ENCODE measurements at places on chromosomes 5 and 9. TPM values are rescaled to one million over a fixed set of nuclear protein-coding genes. Genes with fewer than 3 reads are reported as not detected.

Gene CDH12
- not detected for total RNA-seq

Gene PDGFRB
- total RNA-seq: 0.34 TPM

DNA sequence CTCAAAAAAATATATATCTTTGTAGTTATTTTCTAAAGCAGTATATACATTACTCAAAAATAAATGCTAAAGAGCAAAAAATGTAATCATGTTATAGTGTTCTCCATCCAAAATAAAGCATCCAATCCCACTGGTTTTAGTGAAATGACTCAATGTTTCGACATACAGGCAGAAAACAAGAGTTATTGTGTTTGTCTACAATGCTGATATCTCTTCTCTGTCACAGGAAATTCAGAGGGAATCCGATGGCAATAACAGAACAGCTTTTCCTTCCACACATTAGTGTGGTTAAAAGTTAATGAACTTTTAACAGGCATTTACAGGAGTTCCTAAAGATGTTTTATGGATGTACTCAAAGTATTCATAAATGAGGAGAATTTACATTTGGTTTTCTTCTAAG lies 12.0 kb downstream of the TTC33 start:
- H3K36me3 ChIP-seq: peaks cover 27% of the 10 kb centered on the region
- no peak overlapping the region for H3K27ac ChIP-seq
- no peak for DNase-seq
- H3K4me3 ChIP-seq: no peak overlapping the region

GRCh38 chr5:7208938-7209337 lies 187.0 kb upstream of the ADCY2 start:
- no peaks in the 10 kb centered on the region for H3K4me1 ChIP-seq
- DNase-seq: no peak
- no peaks in the 10 kb centered on the region for H3K27me3 ChIP-seq
- no peak overlapping the region for H3K4me3 ChIP-seq
- H3K27ac ChIP-seq: no peak overlapping the region
- no peaks in the 10 kb centered on the region for H3K36me3 ChIP-seq

DNA sequence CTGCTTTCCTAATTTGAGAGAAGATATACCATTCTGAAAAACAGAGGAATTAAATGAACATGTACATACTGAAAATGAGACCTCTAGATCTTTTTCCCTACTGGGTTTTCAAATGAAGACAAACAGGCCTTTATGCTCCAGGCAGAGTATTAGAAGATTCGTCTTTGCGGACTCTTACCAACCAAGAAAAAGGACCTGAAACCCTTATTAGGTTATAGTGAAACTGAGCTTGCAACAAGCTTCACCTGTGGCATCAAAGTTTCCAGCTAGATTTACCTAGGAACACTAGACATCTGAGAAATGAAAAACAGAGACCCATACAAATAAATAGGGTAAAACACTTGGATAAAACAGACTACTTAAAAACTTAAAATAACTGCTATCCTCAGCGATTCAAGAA lies 46.3 kb downstream of the SMIM15 start:
- H3K36me3 ChIP-seq: peaks cover 10% of the 10 kb centered on the region
- H3K27me3 ChIP-seq: no peaks in the 10 kb centered on the region
- DNase-seq: no peak
- H3K4me3 ChIP-seq: no peak overlapping the region

GRCh38 chr9:135087489-135087792 lies at the start of gene OLFM1:
TSS of gene OLFM1 (plus strand) at chr9:135087668. CDS start at chr9:135087990, 322 bp downstream.
- peak; percentile 39 for DNase-seq
- H3K4me1 ChIP-seq: peaks cover 5% of the 10 kb centered on the region
- H3K36me3 ChIP-seq: no peaks in the 10 kb centered on the region
- no peak within 1 kb of the TSS for H3K4me3 ChIP-seq
- peaks cover 39% of the 10 kb centered on the region for H3K27me3 ChIP-seq

GRCh38 chr9:96519787-96520186 lies 69.8 kb downstream of the HABP4 start:
- peak overlapping the region; percentile 45 for H3K27ac ChIP-seq
- peaks cover 17% of the 10 kb centered on the region for H3K4me1 ChIP-seq
- no peak for DNase-seq
- no peaks in the 10 kb centered on the region for H3K36me3 ChIP-seq
- H3K27me3 ChIP-seq: no peaks in the 10 kb centered on the region
- no peak overlapping the region for H3K4me3 ChIP-seq

DNA sequence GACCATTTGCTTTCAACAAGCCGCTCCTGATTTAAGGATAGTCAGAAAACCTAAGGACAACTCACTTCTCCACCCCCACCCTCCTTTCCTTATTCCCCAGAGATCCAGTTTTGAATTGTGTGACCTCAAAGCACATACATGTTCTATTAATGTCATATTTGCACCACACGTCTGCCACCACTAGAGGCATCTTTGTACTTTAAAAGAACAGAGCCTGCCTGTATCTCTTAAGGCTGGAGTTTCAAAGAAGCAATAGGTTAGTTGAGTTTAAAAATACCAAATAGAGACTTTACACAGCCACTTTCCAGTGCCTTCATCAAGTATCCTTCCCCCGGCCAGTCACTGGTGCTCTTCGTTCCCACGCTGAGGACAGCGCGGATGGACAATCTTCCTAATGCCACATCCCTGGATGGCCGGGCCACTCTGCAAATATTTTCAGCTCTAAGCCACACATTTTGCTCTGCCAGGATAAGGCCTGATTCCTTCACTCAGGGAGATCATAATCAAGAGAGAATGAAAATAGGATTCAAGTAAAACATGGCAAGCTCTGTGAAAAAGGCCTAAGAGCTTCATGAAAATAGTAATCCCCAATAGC lies 146.3 kb downstream of the SNCAIP start:
- DNase-seq: no peak
- no peak overlapping the region for H3K27ac ChIP-seq
- H3K36me3 ChIP-seq: no peaks in the 10 kb centered on the region
- H3K4me3 ChIP-seq: no peak overlapping the region

DNA sequence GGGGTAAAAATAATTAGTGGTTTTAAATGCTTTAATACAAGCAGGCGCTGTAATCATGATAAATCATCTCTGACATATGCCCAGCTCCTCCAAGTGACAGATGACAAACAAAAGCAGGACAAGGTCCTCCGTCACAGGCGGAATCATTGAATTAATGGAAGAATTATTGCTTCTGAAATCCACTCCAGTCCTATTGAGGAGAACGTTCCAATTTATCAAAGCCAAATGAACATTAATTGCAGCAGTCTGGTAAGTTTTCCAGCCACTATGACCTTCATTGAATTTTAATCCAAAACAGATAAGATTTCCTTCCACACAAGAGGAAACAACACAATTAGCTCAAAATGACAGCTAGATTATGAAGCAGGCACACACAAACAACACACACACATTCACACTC lies 136.8 kb downstream of the ASTN2 start:
- no peak overlapping the region for H3K4me3 ChIP-seq
- no peak overlapping the region for H3K27ac ChIP-seq
- DNase-seq: no peak
- H3K27me3 ChIP-seq: no peaks in the 10 kb centered on the region
- no peaks in the 10 kb centered on the region for H3K36me3 ChIP-seq
- no peaks in the 10 kb centered on the region for H3K4me1 ChIP-seq

GRCh38 chr9:125547368-125547767 lies 159.6 kb downstream of the MAPKAP1 start:
- no peaks in the 10 kb centered on the region for H3K36me3 ChIP-seq
- H3K4me1 ChIP-seq: no peaks in the 10 kb centered on the region
- no peak overlapping the region for H3K27ac ChIP-seq
- no peak overlapping the region for H3K4me3 ChIP-seq

DNA sequence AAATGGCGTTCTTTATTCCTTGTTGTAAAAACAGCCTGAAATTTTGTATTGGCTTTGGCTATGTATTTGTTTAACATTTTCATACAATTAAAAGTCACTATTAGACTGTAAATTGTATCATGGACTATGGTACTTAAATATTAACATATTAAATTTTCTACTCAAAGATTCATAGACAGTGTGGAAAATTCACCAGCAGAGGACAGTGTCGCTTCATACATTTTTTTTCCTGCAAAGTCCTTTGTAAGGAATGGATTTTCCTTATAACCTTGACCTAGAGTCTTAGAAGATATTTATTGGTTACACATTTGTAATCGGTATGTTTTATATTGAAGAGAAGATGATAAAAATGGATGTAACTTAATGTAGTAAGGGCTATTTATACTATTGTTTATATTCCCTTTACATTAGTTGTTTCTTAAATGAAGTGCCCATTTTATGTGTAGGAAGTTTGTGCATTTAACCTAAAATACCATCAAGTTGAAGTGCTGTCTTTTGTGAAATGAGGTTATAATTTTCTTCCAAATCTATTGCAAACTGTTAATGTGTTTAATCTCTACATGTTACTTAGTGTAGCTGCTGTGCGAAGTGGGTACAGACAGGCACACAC lies 150.1 kb downstream of the KDM4C start:
- H3K4me3 ChIP-seq: no peak overlapping the region
- no peak overlapping the region for H3K27ac ChIP-seq
- peaks cover 4% of the 10 kb centered on the region for H3K4me1 ChIP-seq
- H3K36me3 ChIP-seq: no peaks in the 10 kb centered on the region

- no peak for DNase-seq
- H3K4me3 ChIP-seq: no peak overlapping the region
- H3K27me3 ChIP-seq: peaks cover 18% of the 10 kb centered on the region
- H3K4me1 ChIP-seq: no peaks in the 10 kb centered on the region
- H3K36me3 ChIP-seq: no peaks in the 10 kb centered on the region
- no peak overlapping the region for H3K27ac ChIP-seq
Observed at GRCh38 chr9:38694676-38695075, 25.3 kb downstream of the FAM240B start.

DNA sequence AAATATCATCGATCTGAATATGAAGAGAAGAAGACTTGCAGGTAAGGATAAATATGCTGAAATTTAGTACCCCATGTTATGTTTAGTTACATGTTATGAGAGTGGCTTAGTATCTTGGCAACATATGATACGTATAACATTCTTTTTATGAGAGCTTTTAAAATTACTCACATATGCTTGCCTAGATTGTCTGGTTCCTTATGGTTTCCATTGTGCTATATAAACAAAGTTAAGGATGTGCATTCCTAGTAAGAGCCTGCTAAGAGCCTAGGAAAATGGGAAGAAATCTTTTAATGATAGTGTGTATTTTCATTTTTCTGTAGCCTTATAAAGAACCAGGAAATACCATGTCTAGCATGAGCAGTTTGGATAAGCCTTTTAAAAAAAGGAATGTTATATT lies 112.0 kb upstream of the KCNN2 start:
- no peak overlapping the region for H3K4me3 ChIP-seq
- no peak overlapping the region for H3K27ac ChIP-seq
- no peak for DNase-seq
- H3K27me3 ChIP-seq: no peaks in the 10 kb centered on the region

DNA sequence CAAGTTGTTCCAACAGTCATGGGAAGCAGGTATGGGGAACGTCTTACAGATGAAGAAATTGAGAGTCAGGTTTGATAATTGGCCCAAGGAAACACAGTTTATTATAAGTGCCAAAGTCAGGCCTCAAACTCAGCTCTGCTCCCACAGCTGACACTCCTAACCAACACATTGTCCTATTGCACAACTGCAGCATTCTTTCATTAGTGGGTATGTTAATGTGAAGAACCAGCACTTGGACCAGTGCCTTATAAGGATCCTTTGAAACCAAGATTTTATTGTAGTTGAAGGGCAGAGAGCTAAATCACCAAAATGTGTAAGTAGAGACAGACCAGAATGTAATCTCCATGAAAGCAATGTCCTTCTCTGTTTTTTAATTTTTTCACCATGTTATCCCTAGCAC lies 56.1 kb downstream of the GRIA1 start:
- H3K27ac ChIP-seq: no peak overlapping the region
- H3K27me3 ChIP-seq: no peaks in the 10 kb centered on the region
- no peaks in the 10 kb centered on the region for H3K4me1 ChIP-seq
- no peaks in the 10 kb centered on the region for H3K36me3 ChIP-seq
- DNase-seq: no peak

GRCh38 chr9:1938675-1939170 lies 76.4 kb upstream of the SMARCA2 start:
- H3K4me3 ChIP-seq: no peak overlapping the region
- peaks cover 21% of the 10 kb centered on the region for H3K27me3 ChIP-seq
- no peak for DNase-seq
- H3K27ac ChIP-seq: no peak overlapping the region
- peaks cover 11% of the 10 kb centered on the region for H3K4me1 ChIP-seq
- H3K36me3 ChIP-seq: no peaks in the 10 kb centered on the region

DNA sequence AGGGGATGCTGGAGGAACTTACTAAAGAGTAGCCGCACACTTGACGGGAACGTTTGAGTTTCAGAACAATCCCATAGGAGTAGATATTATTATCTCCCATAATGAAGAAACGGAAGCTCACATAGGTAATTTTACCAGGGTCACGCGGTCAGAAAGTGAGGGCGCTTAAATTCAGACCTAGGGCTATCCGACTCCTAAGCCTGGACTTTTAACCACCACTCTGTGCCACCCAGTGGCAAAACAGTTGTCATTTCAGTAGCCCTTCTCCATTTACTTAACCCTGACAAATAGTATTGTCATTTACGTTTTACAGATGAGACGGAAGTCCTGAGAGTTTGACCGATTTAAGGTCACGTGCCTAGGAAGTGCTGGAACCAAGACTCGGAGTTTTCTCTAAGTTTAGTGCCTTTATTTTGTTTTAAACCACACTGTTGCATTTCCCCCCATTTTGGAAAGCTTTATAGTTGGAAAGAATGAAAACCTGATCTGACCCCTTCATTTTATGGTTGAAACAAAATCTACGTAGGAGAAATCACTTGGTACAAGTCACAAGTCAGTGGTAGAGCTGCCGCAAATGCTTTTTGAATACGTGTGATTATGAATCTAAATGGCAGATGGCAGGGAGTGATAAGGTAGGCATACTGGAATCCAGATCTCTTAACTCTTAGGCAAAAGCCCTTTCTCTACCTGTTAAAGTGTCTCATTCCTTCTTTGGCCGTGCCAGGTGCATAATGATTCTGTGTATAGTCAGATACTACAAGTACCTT lies 650 bp downstream of the MRRF start:
- no peaks in the 10 kb centered on the region for H3K27me3 ChIP-seq
- H3K36me3 ChIP-seq: no peaks in the 10 kb centered on the region
- DNase-seq: peak; percentile 30
- peaks cover 48% of the 10 kb centered on the region for H3K4me1 ChIP-seq

- peaks cover 8% of the 10 kb centered on the region for H3K4me1 ChIP-seq
- DNase-seq: no peak
- H3K27me3 ChIP-seq: peaks cover 7% of the 10 kb centered on the region
Observed at GRCh38 chr5:144143625-144144024, 26.8 kb downstream of the YIPF5 start.

DNA sequence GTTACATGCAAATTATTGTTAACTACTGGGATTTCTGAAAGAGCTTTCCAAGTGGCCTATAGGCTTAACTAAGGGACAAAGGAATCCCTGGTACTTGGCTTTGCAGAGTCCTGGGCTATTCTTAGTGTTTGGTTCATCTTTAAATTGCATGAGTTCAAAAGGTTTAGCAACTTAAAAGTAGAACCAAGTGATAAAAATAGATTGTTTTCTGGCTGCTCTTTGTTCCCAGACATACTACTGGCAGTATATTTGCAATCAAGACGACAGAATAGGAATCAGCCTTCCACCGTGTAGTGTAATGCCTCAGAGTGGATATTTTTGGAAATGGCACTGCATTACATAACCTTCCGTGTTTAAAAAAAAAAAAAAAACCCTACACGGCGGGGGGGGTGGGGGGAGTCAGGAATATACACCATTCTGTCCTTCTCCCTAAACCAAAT lies 1.0 kb downstream of the NREP start:
- no peak for DNase-seq
- no peaks in the 10 kb centered on the region for H3K36me3 ChIP-seq
- no peaks in the 10 kb centered on the region for H3K27me3 ChIP-seq
- H3K27ac ChIP-seq: no peak overlapping the region
- peak overlapping the region; percentile 88 for H3K4me3 ChIP-seq

Data from activated T-cell treated with anti-CD3 and anti-CD28 coated beads, Interleukin-2, amount 50 U/mL, for 72 hours (primary cell).